ENCODE measurements at places on chromosomes 16 and 17. TPM values are rescaled to one million over a fixed set of nuclear protein-coding genes. Genes with fewer than 3 reads are reported as not detected.

GRCh38 chr17:19238167-19238505, 970 bp downstream of the EPN2 start:
- DNase-seq, result peak; percentile 4

- no peak for DNase-seq
Measured at GRCh38 chr17:80615376-80615775, 70.7 kb downstream of the RPTOR start.

- DNase-seq, result no peak
Measured at GRCh38 chr16:53061701-53062159, 6.9 kb downstream of the CHD9 start.

Gene SPNS2
- total RNA-seq, result 0.33 TPM

GRCh38 chr16:483341-484075, 44.0 kb upstream of the CAPN15 start:
- no peak for DNase-seq

- DNase-seq, result no peak
Measured at GRCh38 chr17:64406321-64407200, 15.9 kb upstream of the PECAM1 start.

DNA sequence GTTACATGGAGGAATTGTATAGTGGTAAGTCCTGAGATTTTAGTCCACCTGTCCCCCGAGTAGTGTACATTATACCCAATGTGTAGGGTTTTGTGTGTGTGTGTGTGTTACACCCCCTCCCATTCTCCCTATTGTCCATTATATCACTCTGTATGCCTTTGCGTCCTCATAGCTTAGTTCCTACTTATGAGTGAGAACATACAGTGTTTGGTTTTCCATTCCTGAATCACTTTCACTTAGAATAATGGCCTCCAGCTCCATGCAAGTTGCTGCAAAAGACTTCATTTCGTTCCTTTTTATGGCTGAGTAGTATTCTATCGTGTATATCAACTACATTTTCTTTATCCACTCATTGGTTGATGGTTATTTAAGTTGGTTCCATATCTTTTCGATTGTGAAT, 635 bp upstream of the FA2H start:
- DNase-seq, result no peak

DNA sequence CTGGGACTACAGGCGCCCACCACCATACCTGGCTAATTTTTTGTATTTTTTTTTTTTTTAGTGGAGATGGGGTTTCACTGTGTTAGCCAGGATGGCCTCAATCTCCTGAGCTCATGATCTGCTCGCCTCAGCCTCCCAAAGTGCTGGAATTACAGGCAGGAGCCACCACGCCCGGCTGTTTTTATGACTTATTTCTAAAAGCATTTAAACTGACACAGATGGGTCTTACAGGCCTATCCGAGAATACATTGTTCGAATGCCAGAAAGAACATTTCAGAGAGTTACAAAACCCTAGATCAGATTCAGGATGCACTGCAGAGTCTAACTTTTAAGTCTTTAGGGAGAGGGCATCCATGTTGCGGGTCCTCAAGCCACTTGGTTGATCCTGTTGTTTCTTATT, 234.7 kb upstream of the MAF start:
- no peak for DNase-seq

Gene ABI3
- 15.0 TPM for total RNA-seq

Gene ATP1B2
- total RNA-seq, result 0.13 TPM

GRCh38 chr17:9677411-9677810, 32.1 kb downstream of the USP43 start:
- DNase-seq, result no peak

GRCh38 chr16:27699540-27699939, 149.6 kb downstream of the KATNIP start:
- no peak for DNase-seq

DNA sequence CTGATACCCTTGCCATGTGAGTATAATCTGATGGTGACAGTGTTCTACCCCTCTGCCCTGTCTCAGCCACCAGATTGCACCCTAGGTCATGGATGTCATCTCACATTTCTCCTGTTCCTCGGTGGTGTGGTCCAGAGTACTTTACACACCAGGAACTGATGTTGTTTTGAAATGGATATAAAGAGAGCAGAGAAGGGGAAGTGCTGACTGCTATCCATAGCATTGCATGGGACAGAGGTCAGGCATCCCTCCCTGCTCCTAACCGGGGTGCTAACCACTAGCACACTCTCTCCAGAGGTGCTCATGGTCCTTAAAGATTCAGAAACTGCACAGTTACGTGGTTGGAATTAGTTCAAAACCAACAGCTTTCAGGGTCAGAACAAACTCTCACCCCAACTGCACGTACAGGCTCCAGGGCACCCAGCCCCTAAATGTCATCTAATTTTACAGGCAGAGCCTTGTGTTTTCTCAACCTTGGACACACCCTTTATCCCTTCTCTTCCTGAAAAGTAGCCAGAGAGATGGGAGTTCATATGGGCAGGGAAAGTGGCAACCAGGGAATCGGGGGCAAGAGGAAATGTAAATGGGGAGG, 16.3 kb downstream of the TTLL6 start:
- DNase-seq, result no peak

Gene TMEM235
- not detected for total RNA-seq

Gene IL34
- 0.24 TPM for total RNA-seq

DNA sequence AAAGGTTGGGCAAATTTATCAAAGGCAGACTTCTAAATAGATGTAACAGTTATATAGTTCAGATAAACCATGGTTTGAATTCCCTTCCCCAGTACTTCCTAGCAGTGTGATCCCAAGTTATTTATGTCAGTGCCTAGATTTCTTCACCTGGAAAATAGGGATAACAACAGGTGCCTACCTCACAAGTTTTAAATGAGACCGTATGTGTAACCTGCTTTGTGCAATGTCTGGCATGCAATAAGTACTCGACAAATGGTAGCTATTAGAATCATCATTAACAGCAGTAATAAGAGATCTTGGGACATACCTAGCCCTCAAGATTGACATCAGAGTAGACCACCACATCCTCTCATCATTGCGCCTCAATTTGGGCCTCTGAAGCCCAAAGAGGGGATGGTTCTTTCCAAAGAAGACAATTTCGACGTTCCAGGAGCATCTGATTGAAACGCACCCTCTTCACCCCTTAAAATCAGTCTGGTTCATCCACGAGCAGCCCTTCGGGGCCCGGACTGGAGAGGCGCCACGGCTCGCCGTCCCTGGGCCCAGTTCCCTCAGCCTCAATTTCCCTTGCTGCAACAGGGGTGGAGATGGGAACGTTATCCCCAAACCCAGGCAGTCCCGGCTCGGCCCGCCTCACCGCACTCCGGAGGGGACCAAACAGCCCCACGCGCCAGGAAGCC, 541 bp downstream of the ACACA start:
- no peak for DNase-seq

- no peak for DNase-seq
Measured at GRCh38 chr16:31177136-31177535, 2.8 kb upstream of the FUS start.

Gene LIMD2
- 146 TPM for total RNA-seq

Gene CCL1
- total RNA-seq, result 3.6 TPM

Gene MT4
- total RNA-seq, result not detected

DNA sequence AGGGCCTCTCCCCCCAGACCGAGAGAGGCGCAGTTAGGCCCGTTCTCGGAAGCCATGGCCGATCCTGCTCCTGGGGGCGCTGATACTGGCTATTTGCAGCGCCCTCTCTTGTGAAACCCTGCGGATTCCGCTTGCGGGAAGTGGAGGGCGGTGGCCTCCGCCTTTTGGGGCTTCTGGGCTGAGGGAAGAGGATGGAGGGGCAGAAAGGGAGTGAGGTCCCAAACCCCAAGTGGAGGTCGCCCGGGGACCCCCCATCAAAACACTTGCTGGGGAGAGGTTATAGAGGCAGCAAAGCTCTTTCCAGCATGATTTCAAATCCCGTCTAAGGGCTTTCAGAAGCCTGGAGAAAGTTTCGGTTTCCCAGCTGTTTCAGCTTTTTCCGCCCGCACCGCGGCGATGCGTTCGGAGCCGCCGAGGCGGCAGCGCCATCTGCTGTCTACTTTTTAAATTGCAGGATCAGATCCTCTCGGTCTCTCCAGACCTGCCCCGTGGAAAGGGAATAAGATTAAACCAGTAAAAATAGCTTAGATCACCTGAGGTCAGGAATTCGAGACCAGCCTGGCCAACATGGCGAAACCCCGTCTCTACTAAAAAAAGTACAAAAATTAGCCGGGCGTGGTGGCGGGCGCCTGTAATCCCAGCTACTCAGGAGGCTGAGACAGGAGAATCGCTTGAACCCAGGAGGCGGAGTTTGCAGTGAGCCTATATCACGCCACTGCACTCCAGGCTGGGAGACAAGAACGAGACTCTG, 15.8 kb downstream of the SNX20 start:
- peak; percentile 87 for DNase-seq

Gene KRT25
- total RNA-seq, result not detected

Gene CCDC200
- total RNA-seq, result not detected

GRCh38 chr17:82160075-82160474, 52.6 kb downstream of the CCDC57 start:
- no peak for DNase-seq

Gene TBC1D10B
- total RNA-seq, result 52.5 TPM

Gene CPNE7
- total RNA-seq, result 18.0 TPM

Gene EPN3
- 0.30 TPM for total RNA-seq

DNA sequence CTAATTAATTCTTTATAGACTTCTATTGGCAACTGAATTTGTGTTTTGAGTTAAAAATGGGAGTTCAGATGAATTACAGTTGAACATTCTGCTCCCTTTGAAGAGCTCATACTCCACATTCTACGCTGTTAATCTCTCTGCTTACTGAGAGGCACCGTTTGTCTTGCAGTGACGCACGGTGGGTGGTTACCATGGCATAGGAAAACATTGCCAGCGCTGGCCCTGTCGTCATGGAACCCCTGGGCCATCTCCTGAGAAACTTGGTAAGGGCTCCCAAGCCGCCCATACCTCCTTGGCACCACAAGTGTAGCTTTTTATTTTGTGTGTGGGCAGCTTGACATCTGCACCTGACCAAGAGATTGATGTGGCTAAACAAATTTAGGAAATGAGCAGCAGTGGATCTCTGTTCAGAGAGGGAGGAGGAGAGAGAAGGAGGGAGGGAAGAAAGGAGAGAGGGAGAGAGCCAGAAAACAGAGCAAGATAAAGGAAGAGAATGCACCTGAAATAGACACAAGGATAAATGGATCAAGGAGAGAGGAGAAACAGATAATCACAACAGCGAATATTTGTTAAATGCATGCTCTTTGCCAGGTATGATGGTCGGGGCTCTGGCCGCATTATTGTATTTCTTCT, 398.5 kb downstream of the HAPSTR1 start:
- no peak for DNase-seq

- no peak for DNase-seq
Measured at GRCh38 chr17:80647746-80648145, 103.1 kb downstream of the RPTOR start.

- no peak for DNase-seq
Measured at GRCh38 chr17:73929860-73930430, 273.5 kb upstream of the RPL38 start.
